B cell (primary cell): ENCODE measurements at places on chromosomes 13 and 19.

DNA sequence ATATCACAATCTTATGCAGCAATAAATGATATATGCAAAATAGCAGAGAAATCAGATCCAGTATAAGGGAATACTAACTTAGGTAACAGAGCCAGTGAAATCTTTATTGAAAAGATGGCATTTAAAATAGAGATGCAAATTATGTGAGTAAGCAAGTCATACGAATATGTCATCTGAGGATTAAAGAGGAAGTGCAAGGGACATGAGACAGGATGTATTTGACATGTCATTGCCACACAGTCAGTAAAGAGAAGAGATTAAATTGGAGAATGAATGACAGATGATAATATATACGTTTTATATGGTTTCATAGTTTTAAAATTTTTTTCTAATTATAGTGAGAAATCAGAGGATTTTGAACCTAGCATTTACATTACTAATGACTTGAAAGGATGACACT is 426.4 kb downstream of the SLITRK5 start:
- no peak for DNase-seq

GRCh38 chr13:25493931-25494640 is 122.3 kb downstream of the ATP8A2 start:
- no peak for DNase-seq

GRCh38 chr19:54875506-54875905 is 1.5 kb downstream of the FCAR start:
- DNase-seq: no peak

DNA sequence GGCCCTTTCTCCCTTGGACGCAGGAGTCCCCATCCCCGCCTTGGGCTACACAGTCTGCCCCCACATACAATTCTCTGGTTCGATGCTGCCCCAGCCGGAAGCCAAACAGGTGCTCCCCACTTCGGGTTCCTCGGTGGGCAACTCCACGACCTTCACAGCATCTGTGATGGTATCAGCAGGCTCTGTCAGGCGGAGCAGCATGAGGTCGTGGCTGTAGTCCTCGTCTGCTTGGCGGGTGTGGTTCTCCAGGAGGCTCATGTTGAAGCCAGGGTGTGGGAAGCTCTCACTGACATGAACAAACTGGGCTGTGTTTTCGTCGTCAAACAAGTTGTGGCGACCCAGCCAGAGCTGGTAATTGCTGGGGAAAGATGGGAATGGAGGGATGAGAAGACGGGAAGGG is 3.5 kb downstream of the KLK1 start:
- DNase-seq: peak; percentile 44

DNA sequence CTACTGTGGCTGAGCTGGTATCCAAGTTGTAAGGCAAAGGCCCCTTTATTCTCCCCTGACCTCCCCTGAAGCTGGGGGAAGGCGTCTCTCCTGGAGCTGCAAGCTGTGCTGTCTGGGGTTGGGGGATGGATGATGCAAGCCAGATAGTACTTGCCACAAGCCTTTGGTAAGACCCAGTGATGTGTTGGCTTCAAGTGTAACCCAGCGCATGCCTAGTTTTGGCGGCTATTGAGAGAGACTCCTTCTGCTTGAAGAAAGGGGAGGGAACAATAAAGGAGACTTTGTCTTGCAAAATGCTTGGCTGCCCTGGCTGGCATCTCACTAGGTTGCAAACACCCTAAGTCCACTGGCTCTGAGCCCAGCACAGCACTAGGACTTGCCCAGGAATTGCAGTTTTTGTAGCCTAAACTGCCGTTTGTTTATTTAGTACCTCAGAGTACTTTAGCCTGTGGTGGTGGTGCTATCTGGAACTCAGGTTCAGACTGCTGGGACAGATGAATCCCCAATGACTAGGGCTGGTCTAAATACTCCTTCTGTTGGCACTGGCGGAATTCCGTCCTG is 108.2 kb downstream of the TNFSF13B start:
- no peak for DNase-seq

GRCh38 chr13:100290165-100290801 is 201.4 kb downstream of the PCCA start:
- DNase-seq: no peak

DNA sequence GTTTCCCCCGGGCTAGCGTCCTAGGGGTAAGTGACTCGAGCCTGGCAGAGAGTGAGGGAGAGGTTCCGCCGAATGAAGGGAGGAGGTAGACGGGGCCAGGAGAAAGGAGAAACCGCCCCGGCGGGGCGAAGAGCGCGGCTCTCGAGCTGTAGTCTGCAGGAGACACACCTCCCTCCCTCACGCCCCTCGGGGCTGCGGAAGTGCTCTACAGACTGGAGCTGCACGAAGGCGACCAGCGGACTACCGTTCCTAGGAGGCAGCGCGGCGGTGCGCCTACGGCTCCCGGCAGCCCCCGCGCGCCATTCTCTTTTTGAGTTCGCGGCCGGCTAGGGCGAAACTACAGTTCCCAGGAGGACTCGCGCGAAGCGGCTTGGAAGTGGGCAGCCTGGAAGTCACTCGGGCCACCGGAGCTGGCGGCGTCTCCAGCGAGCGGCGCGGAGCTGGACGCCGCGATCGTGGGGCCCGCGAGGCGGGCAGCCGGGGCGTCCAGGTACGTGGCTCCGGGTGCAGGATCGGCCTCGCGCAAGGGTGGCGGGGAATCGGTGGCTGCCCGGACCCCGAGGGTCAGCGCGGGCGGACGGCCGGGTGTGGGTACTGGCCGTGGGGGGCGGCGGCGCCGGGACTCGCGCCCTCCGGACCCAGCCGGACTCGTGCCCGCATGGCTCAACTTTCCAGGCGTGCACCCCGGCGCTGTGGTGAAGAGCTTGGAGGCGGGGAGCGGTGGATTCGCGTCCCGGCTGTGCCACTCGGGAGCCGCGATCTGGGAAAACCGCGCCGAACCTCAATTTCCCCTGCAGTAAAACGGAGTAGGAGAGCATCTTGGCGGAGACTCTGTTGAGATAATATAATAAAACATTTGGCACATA is at the start of gene SIPA1L3:
SIPA1L3 (plus strand) TSS at position 340 of the 866 bp plus-strand sequence. CDS start 174,358 bp downstream, outside the sequence.
- peak; percentile 96 for DNase-seq

GRCh38 chr19:8666814-8667405 is 31.7 kb downstream of the ACTL9 start:
- no peak for DNase-seq

- DNase-seq: peak; percentile 33
These were observed 13.2 kb downstream of the FUZ start for GRCh38 chr19:49799798-49800376.

- DNase-seq: peak; percentile 23
These were observed 4.8 kb downstream of the DHPS start for GRCh38 chr19:12676928-12677327.

DNA sequence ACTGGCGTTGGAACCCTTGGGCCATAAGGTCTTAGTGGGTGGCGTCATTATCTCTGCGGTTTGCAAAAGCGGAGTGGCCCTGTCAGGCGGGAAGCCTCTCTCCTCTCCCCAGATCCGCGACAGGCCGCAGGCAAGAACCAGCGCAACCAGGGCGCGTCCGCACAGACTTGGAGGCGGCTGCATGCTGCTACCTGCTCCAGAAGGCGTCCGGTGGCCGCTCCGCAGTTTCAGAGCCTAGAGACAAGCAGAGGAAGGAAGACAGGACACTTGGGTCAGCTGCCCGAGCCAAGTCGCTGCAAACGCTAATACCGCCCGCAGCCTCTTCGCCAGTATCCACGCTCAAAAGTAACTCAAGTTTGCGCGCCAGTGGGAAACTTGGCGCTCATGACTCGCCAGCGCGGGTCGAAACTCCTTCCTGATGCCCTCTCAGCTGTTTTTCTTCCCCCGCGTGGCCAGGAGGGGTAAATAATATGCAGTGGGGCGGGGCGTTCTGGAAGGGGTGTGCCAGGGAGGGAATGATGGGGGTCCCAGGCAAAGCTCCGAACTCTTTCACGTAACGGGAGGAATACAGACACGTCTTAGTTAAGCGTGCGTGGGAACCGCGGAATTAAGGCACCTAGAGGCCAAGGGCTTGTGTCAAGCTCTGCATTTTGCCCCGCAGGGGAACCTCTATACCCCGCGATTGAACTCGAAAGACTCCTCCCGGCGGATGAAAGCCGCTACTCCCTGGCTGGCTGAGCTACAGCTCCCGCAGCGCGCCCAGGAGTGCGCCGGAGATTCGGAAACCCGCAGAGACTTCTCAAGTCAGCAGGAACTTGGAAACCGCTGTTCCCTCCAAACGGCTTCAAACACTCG is at the start of gene EDNRB:
EDNRB (minus strand) TSS at position 441 of the 855 bp plus-strand sequence; CDS start at position 183, 258 bp downstream.
- DNase-seq: peak; percentile 5

DNA sequence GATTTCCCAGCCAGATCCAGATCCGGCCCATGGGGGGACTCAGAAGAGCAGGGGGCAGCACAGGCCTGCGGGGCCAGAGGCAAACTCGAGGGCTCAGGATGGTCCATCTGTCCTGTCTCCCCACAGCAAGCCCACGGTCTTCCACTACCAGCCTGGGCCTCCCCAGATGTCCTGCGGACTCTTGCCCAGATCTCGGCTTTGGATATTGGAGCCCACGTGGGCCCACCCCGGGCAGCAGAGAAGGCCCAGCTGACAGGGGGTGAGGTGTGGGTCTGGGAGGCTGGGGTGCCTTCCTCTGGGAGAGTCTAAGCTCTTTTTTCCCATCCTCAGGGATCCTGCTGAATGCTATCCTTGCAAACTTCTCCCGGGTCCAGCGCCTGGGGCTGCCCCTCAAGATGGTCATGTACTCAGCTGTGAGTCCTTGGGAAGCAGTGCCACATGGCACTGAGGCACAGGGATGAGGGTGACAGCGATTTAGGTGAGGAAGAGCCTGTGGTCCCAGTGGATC is 3.4 kb downstream of the ACP4 start:
- DNase-seq: no peak

- DNase-seq: no peak
These were observed 19.9 kb downstream of the TINCR start for GRCh38 chr19:5547881-5548280.

- peak; percentile 84 for DNase-seq
These were observed 20.7 kb downstream of the SH3GL1 start for GRCh38 chr19:4379383-4380253.

GRCh38 chr19:16118489-16119033 is 6.9 kb downstream of the RAB8A start:
- peak; percentile 93 for DNase-seq

GRCh38 chr13:70844391-70845108 is 736.3 kb upstream of the KLHL1 start:
- no peak for DNase-seq

DNA sequence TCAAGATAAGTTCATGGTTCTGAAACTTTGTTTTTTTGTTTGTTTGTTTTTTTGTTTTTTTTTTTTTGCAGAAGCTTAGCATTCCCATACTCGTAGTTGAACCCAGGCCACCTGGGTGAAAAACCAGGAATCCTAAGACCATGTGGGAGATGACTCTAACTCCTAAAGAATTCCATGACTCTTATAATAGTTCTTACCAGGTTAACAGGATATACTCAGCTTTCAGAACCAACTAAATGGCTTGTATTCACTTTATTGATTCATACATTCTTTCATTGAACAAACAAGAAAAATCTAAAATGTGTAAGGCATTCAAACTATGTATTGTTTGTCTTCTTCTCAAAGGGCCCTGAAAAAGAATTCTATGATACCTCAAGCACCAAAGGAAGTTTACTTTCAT is 40.5 kb upstream of the KLF5 start:
- DNase-seq: no peak

- no peak for DNase-seq
These were observed 248.8 kb downstream of the DACH1 start for GRCh38 chr13:71618159-71618558.

GRCh38 chr19:16210168-16210567 is 12.5 kb downstream of the AP1M1 start:
- DNase-seq: no peak

GRCh38 chr13:75071395-75071794 is 410.6 kb downstream of the TBC1D4 start:
- no peak for DNase-seq

- DNase-seq: no peak
These were observed 495 bp upstream of the ZNF599 start for GRCh38 chr19:34773555-34773864.

DNA sequence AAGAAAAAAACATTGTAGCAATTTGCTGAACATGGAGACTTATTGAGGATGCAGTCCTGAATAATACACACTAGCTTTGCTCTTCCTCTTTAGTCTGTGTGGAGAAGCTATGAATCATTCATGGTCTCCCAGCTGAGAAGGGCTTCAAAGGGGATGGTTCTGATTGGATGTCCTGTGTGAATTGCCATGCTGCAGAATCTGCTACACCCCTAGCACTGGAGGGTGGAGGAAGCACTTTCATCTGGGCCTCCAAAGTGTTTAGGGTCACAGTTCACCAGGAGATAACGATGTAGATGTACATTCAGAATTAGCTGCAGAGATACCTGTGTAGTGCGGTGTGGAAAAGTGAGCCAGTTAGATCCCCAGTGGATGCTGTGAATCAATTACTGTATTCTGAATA is 321.1 kb upstream of the EDNRB start:
- no peak for DNase-seq

DNA sequence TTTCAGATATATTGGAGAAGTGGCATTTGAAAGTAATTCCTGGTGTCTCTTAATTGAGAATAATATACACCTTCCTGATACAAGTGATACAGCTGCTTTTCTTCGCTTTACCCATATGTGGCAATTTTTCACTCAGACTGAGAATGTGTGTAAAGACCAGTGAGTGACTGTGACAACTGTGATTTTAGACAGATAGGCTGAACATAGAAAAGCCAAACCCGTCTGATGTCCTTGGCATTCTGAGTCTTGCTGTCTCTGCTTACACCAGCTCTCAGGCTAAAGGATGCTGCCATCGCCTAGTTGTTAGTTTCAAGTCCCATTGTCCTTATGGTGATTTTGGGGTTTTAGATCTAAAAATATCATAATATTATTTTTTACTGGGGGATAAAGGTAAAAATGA is 492.6 kb downstream of the RFC3 start:
- DNase-seq: no peak

GRCh38 chr19:39304185-39304513 is 7.9 kb downstream of the IFNL1 start:
- DNase-seq: no peak

DNA sequence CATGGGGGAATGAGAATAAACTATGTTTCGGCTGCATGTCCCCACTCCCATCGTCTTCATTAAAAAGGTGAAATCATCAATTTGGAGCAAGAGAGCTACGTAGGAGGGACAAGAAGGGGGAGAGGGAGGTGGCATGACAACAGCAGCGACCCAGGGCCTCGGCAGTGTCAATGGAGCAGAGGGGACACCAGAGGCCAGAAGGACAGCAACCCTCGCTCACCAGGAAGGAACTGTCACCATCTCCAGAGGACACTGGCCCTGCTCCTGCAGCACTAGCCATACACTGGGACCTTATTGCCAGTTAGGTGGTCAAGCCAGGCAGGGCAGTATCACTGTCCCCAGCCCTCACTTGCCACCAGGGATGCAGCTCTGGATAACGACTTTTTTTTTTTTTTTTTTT is 34.2 kb downstream of the NAXD start:
- DNase-seq: no peak

- DNase-seq: no peak
These were observed 6.2 kb upstream of the USP12 start for GRCh38 chr13:27177852-27178251.
